ENCODE measurements at places on chromosomes 3 and 15.

DNA sequence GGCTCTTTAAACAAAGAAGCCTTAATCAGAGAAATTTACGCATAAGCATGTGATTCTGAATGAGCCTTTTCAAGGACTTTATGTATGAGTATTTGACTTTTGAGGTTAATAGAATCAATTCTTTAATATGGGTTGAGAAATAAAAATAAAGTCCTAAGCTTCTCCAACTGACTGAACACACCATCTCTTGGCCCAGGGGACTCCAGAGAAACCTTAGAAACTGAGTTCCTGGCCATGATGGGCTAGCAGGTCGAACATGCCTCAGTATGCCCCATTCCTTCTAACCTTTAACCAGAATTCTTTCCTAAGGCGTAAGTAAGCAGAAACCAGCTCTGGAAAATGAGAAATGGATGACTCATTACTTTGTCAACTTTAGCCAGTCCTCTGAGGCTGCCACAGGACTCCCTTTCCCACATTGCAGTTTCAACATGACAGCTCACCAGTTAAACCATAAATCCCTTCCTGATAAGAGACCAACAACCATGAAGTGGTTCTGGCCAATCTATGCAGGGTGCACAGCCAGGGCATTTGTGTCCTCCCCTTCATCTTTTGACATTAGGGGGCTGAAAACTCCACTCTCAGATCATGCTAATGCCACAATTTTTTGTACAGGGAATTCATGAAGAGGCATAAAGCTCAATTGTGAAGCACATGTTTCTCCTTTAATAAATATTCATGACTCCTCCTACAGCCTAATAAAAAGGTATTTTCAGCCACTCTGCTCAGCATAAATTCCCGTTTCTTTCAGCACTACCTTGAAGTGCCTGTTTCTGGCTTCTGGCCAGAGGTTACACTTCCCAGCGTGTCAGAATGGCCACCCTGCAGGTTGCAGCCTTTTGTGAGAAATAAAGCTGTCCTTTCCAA lies 33.3 kb downstream of the TM4SF18 start:
- no peak for DNase-seq

- no peak for DNase-seq
Observed at GRCh38 chr15:77180270-77180669, 109.4 kb upstream of the TSPAN3 start.

GRCh38 chr3:36827133-36827532 lies 62.8 kb upstream of the DCLK3 start:
- DNase-seq: no peak

GRCh38 chr3:152060701-152061100 lies 187.3 kb downstream of the SUCNR1 start:
- DNase-seq: no peak

- no peak for DNase-seq
Observed at GRCh38 chr3:114329823-114330222, 36.0 kb downstream of the TIGIT start.

DNA sequence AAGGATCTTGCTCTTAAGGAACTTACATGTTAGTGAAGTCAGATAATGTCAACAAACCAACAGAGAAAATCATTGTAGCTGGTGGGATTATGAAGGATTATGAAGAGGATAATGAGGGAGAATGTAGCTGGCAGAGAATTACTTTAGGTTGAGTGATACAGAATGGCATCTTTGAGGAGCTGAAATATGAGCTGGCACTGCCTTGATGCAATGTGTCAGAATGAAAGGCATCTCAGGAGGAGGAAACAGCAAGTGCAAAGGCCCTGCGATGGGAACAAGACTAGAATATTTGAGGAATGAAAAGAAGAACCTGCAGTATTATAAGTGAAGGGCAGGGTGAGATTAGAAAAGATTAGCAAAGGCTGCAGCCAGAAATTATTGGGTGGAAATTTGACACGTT lies 237.2 kb upstream of the ADAMTS9 start:
- no peak for DNase-seq

DNA sequence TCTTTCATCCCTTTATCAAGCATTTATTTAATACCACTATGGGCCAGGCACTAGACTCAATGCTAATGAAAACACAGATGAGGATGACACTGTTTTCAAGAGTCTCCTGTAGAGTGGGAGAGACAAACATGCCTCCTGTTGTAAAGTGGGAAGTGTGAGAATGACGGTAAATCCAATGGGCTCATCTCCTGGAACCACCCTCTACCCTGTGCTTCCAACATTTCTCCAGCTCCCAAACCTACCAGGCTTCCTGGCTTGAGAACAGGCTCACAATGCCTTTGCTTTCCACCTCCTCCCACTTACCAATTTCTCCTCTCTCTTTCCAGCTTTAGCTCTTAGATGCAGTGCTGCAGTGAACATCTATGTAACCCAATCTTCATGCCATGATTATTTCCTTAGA lies 54.1 kb upstream of the TBC1D23 start:
- DNase-seq: no peak

GRCh38 chr3:18409266-18409665 lies 15.9 kb downstream of the SATB1 start:
- no peak for DNase-seq

DNA sequence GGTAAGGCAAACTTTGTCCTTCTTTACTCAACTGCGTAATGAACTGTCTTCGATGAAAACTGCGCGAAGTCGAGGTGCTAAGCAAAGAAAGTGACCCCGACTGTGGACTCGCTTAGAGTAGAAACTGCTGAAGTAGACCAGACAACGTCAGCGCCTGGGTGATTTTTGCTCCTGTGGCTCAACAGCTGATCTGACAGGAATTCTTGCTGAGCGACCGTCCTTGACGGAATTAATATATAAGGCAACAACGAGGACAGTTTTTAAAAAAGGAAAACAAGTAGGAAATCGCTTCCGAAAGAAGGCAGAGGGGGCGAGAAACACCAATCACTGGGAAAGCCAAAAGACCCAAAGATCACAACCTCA lies 541 bp downstream of the RPS27L start:
- DNase-seq: no peak

- DNase-seq: no peak
Observed at GRCh38 chr3:10955711-10956453, 36.7 kb upstream of the SLC6A1 start.

DNA sequence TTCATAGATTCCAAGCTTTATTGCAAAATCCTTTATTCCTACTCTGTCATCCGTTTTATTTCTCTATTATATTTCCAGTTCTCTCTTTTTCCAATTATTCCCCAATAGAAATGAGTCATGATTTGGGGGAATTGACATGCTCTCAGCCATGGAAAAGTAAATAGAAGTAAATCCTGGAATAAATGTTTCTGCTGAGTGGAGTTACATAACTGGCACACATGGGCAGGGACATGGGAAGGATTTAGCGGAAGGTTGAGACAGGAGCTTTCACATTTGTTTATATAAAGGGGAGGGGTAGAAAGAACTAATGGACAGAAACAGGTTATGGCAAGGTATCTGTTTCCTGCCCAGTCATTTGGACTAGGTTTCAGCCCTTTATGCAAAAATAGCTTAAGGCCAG lies 221.6 kb downstream of the PLOD2 start:
- DNase-seq: no peak

- no peak for DNase-seq
Observed at GRCh38 chr15:56667517-56667916, 65.8 kb downstream of the ZNF280D start.

DNA sequence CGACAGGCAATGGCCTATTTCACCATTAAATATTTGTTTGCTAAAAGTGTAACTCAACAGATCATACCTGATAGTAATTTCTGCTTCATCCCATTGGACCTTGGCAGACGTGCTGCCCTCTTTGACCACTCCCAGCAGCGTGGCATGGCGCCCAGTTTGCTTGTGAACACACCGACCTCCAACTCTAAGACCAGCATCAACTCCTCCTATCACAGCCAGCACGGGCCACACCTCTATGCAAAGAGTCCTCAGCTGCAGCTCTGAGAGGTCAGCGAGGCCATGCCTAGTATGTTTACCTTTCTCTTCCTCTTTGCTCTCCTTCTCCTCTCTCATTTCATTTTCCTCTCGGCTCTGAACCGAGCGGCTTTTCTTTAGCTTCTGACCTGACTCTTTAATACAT lies 80.6 kb downstream of the FBXL22 start:
- no peak for DNase-seq

DNA sequence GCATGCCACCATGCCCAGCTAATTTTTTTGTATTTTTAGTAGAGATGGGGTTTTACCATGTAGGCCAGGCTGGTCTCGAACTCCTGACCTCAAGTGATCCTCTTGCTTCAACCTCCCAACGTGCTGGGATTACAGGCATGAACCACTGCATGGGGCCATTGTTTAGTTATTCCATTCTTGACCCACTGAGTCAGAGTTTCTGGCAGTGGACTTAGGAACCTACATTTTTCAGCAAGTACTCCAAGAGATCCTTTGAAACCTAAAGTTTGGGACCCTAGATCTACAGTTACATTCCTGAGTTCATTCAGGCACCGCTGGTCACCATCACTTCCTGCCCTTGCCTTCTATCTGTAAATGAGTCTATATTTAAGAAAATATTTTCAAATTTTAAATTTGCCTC lies 1.4 kb upstream of the TNFSF10 start:
- no peak for DNase-seq

DNA sequence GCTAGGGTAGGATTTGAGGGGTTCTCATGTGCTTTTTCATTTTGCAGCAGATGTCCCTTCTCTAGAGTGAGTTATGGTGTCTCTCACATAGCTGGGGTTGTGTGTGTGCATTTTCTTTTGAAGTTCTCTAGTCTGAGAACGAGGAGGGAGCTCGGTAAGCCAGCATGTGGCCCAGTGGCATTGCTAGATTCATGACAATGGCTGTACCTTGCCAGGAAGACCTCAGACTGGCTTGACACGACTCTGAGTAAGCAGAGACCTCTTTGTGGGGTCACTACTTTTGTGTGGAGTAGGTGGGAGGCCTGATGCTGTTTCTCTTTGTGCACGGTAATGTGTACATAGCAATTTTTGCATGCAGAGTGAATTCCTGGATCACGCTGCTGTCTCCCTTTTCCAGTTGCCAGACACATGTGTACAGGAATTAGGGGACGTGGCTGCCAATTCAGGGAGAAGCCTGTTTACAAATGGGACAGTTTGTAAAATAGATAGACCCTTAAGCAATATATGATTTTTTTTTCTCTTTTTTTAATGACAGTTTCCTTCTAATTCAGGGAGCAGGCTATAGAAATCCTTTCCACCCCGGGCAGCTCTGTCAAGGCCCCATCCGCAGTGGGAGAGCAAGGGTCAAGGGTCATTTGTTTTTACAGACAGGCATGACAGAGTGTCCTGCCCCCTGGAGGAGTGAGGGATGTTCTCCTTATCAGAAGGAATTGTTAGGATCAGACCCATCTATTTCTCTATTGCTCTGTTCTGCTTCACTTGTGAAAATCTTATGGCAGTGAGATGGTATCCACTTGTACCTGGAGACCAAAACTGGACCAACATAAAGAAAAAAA lies 4.6 kb downstream of the CACNA1D start:
- no peak for DNase-seq

DNA sequence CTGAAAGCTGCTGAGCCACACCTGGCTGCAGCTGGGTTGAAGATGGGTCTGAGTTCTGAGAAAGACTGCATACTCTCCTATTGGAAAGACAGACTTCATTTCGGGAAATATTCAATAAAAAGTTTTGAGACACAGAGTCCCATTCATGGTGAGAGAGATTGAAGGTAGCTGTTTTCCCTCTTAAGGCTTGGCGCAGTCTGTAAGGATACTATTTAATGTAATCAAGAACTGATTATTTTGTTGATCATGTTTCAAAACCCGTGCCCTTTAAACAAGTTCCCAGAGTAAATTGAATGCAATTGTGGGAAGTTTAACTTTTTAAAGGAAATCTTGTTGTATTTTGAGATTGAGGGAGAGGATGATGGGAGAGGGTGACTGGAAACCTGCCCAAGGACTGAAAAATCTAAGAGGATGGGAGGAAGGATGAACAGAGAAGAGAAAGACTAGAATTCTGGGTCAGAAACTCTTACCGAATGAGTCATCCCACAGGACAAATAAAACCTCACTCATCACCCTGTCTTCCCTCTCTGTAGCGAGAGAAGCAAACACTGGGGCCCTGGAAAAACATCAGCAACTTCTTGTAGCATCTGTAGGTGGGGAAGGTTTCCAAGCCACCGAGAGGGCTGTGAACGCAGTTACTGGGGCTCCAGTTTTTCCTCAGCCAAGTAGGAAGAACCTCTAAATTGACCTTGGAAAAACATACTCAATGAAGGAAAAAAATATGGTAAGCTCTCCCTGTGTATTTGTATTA lies 193.2 kb upstream of the TPRG1 start:
- no peak for DNase-seq

GRCh38 chr3:149339931-149340309 lies 6.5 kb upstream of the TM4SF18 start:
- DNase-seq: no peak

- DNase-seq: no peak
Observed at GRCh38 chr3:178706411-178706810, 170.2 kb downstream of the KCNMB2 start.

DNA sequence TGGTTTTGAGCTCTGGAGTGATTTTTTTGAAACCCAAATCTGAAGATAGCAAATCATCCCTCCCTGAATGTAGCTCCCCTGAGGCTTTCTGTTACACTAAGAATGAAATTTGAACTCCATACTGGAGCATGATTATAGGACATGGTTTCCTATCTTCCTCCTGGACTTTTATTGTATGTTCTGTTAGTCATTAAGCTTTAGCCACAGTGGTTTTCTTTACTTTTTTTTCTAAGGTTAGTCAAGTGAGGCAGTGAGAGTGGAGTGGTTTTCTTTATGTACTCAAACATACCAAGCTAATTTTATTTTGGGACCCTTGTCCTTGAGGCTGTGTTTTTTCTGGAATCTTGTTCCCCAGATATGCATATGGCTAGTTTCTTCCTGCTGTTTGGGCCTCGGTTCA lies 55.2 kb upstream of the FRMD4B start:
- DNase-seq: no peak

DNA sequence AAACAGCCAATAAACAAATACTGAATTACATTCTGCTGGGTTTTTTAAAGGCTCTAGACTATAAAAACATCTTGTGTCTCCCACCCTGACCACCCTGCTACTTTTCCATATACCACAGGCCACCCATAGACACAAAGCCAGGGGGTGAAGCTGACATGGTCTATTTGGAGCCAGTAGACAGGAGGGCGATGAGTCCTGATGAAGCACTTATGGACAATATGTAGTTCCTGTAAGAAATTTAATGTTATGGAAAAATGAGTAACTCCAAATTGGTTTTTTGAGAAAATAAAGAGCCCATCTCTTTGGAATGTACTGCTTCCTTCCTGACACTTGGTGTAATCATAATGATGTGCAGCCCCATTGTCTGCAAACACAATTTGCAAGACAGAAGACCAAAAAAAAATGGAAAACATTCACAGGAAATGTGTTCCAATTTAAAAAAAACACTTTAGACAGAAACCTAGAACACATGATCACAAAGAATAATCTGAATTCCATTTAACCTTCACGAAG lies 11.8 kb downstream of the SSR3 start:
- no peak for DNase-seq

- no peak for DNase-seq
Observed at GRCh38 chr15:96837241-96837970, 506.9 kb downstream of the NR2F2 start.
